ENCODE measurements at places on chromosomes 2 and 18.

GRCh38 chr2:206011018-206011614, 74.9 kb downstream of the INO80D start:
- DNase-seq: no peak

GRCh38 chr2:39390216-39390615, 46.9 kb downstream of the MAP4K3 start:
- DNase-seq: no peak

DNA sequence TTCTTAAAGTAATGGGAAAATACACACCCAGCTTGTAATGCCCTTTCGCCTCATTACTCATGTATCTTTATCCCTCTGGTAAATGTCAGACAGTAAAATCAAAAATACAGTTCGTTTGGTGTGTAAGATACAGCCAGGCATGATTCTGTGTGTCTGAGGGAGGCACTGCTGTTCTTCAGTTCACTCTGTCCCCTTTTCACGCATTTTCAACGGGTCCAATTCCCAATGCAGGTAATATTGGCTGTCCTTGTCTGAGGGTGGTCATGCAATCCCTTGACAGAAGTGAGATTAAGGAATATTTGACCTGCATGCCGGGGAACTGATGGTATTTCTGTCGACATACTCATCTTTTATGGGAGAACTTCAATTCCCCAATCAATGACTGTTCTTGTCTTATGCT, 587.2 kb upstream of the NXPH2 start:
- no peak for DNase-seq

- DNase-seq: no peak
Observed at GRCh38 chr2:163565192-163565591, 170.6 kb downstream of the FIGN start.

- no peak for DNase-seq
Observed at GRCh38 chr2:219987830-219988229, 360.4 kb downstream of the SLC4A3 start.

- DNase-seq: no peak
Observed at GRCh38 chr2:24375349-24376087, 15.2 kb upstream of the ITSN2 start.

- DNase-seq: no peak
Observed at GRCh38 chr2:51145761-51146160, 113.8 kb upstream of the NRXN1 start.

DNA sequence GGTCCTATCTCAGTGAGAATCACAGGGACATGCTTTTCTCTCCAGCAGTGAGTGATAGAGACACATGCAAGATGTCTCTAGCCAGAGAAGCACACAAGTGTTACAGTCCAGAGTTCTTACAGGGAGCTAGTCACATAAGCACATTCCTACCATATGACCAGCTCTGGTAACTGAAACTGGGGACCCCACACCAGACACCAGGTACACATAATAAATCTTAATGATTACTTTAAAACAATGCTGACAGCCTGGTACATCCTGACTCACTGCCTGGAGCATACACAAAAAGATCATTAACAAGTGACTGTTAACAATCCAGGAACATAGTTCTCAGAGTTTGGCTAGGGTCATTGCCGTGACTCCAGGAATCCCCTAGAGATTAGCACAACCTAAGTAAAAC, 53.6 kb downstream of the GALNT1 start:
- no peak for DNase-seq

DNA sequence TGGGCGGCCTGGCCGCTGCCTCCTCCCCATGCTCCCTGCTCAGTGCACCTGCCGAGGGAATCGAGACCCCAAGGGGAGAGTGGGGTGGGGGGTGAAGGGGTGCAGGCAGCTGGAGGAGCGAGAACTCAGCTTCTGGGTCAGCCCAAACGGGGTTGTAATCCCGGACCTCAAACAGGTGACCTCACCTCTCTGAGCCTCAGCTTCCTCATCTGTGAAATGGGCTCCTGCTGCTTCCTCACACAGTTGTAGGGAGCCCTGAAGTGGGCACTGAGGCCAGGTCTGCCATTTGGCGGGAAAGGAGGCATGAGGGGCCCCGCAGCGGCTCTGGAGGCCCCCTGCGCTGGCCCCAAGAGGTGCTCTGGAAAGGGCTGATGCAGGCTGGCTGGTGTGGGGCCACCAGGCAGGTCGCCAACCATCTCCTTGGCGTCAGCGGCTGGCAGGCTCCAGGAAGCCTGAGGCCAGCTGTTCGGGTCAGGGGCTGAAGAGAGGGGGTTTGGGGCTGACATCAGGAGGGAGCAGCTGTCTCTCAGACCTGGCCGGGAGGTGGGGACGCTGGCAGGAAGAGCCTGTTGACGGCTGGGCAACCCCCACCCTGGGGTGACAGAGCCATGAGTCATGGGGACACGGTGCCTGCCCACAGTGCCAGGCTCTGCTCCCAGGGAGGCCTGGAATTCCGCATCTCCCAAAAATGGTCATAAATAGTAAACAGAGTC, 4.9 kb downstream of the KLHL30 start:
- peak; percentile 38 for DNase-seq

GRCh38 chr18:48621240-48621639, 82.4 kb downstream of the CTIF start:
- DNase-seq: no peak

GRCh38 chr2:130346041-130346740, 3.5 kb downstream of the IMP4 start:
- no peak for DNase-seq

DNA sequence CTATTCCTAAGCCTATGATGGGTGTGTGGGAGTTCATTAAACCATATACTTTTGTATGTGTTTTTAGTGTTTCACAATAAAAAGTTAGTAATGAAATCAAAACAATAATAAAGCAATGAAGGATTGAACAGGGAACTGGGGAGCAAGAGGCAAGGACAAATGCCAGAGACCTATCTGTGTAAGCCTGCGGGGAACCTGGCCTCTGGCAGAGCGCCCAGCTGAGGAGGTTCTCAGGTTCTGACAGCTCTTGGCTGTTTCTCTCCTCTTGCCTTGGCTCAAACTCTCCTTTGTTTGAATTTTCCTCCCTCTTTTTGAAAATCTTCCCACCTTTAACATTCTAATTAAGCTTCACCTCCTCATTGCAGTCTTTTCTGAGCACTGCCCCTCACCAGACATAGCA, 200.0 kb upstream of the NCKAP5 start:
- DNase-seq: no peak

GRCh38 chr2:38277245-38278116, 99.6 kb downstream of the ATL2 start:
- DNase-seq: no peak

- no peak for DNase-seq
Observed at GRCh38 chr18:7635948-7636347, 68.8 kb downstream of the PTPRM start.

Data from Panc1 (cell line).